ENCODE measurements at places on chromosomes 5 and 9. TPM values are rescaled to one million over a fixed set of nuclear protein-coding genes. Genes with fewer than 3 reads are reported as not detected.
A peak's percentile ranks its signal among the peaks of the same experiment; 100 is the strongest.

DNA sequence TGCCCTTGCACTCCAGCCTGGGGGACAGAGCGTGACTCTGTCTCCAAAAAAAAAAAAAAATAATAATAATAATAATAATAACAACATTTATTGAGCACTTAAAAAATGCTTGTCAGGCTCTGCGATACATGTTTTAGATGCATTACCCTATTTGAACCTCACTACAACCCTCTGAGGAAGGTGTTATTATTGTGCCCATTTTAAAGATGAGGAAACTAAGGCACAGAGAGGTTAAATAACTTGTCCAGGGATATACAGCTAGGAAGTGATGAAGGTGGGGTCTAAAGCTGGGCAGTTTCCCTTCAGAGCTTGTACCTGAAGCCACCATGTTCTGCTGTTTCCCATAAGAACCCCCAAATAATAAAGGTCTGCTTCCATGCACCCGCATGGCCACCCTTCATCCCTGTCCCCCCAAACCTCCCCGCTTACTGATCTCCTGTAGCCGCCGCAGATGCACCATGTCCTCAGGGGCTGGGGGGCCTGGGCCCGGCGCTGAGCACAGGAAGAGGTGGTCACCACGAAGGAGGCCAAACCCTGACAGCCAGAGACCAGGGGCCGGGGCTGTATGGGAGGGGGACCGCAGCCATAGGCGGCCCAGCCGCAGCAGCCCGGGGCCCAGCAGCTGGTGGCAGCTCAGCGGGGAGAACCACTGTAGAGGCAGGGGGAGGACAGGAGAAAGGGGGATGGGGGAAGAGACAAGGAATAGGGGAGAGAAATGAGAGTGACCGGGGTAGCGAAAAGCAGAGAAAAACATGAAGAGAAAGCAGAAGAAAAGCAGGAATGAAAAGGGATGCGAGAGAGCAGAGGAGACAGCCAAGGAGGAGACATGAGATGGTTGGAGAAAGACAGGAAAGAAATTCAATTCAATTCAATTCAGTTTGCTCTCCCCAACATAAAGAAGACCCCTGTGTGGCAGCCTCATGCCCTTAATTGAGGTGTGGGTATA is 15.1 kb upstream of the FCHSD1 start:
- DNase-seq: no peak

DNA sequence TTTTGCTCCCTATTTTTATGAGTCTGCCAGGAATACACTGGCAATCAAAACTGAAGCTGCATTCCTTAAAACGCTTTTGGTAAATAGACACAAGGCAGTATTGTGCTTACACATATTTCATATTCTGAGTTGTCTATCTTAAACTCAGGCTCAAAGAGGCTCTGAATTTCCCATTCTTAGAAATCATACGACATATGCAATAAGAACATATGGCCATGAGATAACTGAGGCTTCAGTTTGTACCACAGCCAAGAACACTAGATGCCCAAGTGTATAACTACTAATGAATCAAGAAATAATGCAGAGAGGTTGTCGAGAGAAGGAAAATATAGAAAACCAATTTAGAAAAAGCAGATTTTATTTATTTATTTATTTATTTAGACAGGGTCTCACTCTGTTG is 357.4 kb downstream of the NDUFS4 start:
- DNase-seq: no peak

DNA sequence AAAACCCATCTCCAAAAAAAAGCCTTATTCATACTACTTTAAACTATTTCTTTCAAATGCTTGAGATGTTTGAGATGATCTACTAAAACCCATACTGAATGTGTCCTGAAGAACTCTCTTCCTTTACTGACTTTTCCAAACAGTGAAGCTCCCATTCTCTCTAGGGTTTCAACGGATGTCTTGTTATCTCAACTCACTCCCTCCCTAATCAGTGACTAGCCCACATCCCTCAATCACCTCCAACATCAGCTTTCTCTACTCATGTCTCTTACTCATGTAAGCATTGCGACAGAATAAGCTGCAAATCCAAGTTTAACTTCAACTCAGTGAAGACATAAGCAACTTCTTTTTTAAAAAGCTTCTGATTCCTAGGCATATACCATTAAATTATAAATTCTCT is 42.1 kb downstream of the WDR41 start:
- no peak for DNase-seq

GRCh38 chr9:87259543-87260518 is 237.8 kb upstream of the DAPK1 start:
- no peak for DNase-seq

DMRTA1 gene
- total RNA-seq: 2.8 TPM

DNA sequence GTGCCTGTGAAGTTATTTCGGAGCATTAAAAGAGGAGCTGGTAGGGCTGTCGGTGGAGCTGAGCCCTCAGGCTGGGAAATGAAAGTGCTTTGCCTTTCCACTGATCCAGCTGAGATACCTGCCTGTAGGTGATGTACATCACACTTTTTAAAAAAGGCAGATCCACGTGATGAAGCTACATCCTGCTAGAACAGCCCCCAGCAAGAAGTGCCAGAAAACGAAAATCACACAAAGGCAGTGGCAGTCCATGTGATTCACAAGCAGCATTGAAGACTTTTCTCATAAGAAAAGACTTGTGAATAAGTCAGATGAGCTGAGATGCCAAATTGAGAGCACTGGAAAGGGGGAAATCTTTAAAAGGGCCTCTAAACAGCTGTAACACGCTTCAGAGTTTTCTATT is 765.1 kb downstream of the PTPRD start:
- DNase-seq: no peak

GRCh38 chr5:72478276-72478675 is 28.9 kb downstream of the ZNF366 start:
- DNase-seq: no peak

FBLL1 gene
- 4.8 TPM for total RNA-seq

SLC36A2 gene
- total RNA-seq: 0.07 TPM

- DNase-seq: no peak
Measured at GRCh38 chr5:134079748-134080581, 34.5 kb upstream of the TCF7 start.

DNA sequence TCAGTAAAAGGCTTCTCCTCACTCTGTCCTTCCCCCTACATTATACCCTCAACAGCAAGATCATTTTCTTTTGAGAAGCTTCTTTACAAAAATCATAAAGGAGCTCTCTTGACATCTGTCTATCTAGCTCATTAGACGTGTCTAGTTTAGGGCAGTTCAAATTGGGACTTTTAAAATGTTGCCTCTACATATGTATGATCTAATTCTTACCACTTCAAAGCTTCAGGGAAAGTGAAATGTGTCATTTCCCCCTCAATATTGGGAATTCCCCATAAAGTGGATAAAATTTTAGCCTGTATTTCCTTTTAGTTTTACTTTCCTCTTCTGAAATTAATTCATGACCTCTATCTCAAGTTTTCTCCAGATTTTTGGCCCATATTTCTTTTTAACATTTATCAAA is 323.7 kb downstream of the ARRDC3 start:
- no peak for DNase-seq

FST gene
- total RNA-seq: 111 TPM

DNA sequence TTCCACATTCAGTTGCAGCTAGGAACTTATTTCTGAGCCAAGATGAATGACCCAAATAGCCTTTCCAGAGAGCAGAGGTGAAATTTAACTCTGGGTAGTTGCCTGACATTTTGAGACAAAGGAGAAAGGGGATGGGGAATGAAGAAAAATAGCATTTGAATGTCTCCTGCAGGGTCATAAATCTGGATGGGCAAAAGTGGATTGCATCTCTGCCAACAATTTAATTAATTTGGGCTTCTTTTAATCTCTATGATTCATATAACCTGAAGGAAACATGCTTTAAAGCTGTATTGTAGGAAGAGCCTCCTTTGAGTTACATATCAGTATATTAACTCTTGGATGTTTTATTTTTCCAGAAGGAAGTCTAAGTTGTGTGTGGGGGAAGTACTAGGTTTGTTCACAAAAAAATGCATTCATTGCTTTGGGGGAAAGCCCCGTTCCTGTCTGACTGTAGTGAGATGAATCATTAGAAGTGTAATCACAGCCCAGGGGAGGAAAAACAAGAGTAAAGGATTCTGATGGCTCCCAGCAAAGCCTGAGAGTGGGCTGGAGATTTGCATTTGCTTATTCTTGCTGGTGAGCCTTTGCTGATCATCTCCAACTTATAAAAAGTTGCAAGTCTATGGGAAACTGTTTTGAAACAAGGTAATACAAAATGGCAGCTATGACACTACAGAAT is 133.0 kb upstream of the IQGAP2 start:
- DNase-seq: no peak

DNA sequence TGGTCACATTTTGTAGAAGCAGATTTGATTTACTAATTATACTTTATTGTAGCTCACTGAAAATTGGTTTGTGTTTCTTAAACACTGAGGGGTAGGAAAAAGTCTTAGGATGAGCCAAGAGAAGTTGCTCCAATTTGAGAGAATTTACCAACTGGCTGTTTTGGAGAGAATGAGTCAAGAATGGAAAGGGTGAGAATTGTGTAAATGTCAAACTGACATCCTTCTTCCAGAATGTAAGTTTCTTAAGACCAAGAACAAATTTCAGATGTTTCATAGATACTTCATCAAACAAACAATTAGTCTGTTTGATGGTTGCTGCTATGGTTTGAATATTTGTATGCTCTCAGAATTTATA is 106.2 kb upstream of the TXNDC8 start:
- DNase-seq: no peak

DNA sequence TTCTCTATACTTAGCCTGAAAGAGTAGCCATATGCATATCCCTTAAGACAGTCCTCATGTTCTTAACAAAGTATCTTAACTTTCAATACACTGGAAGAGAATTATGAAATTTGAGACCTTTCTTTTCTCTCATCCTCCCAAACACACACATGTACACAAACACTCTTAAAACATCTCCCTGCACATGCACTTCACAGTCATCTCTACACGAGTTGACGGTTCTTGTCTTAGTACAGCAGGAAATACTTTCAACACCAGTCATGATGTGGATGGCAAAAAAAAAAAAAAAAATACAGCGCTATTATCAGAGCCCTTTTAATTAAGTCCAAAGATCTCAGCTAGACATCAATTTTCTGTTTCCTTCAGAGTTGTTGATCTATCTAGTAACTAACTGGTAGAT is 43.6 kb upstream of the PCSK1 start:
- DNase-seq: no peak

- DNase-seq: no peak
Measured at GRCh38 chr5:154653764-154654485, 101.3 kb upstream of the LARP1 start.

GRCh38 chr9:98781588-98782383 is 14.6 kb downstream of the ANKS6 start:
- no peak for DNase-seq

DNA sequence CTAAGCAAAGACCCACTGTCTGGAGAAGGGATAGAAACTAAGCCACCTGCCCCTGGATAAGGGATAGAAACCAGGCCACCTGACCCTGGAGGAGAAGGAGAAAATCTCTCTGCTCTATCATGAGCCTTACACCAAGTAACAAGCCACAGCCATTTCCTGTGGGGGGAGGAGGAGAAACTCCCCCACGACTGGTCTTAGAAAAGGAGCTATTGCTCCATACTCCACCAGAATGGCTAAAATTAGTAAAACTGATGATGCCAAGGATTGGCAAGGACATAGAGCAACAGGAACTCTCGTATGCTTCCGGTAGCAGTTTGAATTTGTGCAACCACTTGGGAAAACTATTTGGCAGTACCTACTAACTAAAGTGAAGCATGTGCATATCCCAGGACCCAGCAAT is 70.8 kb downstream of the ACTL7B start:
- DNase-seq: no peak

DNA sequence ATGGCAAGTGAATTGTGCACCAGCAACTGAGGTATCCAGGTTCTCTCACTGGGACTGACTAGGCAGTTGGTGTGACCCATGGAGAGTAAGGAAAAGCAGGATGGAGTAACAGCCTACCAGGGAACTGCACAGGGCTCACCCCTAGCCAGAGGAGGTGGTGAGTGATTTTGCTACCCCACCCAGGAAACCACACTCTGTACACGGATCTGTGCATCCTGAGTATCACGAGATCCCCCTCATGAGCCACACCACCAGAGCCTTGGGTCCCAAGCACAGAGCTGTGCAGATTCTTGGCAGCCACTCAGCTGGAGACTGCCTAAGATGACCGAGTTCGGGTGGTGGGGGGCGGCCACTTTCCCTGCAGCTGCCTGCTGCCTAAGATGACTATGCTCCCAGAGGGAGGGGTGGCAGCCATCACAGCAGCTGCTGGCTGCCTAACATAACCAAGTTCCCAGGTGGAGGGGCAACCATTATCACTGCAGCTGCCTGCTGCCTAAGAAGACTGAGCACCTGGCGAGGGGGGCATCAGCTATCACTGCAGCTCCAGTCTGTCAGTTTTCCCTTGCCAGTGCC is 48.4 kb upstream of the EFNA5 start:
- DNase-seq: no peak

DNA sequence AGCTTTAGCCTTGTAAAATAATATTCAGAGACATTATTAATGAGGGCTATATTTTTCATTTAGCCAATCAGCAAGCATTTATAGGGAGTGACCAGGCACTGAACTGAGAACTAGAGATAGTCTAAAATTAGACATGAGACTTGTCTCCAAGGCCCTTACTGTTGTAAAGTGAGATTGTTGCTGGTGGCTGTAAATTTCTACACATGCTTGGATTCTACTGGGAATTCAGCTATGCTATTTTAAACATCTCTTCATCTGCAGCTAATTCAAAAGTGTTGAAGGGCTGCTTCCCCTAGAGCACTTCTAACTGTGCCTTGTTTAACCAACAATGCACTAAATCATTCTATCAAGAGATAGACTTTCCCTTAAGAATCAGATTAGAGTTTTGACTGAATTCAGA is 67.4 kb downstream of the CHSY3 start:
- no peak for DNase-seq

PLPP7 gene
- 2.4 TPM for total RNA-seq

- DNase-seq: no peak
Measured at GRCh38 chr9:116674210-116674980, 12.7 kb upstream of the TRIM32 start.

BAAT gene
- 0.15 TPM for total RNA-seq

DNA sequence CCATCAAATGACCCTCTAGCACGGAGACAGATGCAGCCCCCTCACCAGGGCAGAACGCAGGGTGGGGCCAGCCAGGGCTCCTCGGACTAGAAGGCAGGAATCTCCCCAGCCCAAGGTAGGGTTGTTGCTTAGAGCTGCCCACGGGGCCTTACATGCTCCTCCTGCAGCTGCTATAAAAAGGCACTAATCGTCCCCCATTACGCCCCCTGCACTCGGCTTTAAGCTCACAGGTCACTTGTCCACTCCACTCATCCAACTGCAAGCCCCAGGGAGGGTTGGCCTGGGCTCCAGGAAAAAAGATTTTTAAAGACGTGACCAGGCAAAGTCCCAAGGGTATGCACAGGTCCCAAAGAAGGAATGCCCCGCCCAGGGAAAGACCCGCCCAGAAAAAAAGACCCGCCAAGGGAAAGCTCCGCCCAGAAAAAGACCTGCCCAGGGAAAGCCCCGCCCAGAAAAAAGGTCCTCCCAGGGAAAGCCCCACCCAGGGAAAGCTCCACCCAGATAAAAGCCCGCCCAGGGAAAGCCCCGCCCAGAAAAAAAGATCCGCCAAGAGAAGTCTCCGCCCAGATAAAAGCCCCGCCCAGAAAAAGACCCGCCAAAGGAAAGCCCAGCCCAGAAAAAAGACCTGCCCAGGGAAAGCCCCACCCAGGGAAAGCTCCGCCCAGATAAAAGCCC is 11.1 kb downstream of the GRIN1 start:
- DNase-seq: peak; percentile 83

NEURL1B gene
- 3.6 TPM for total RNA-seq

AFF4 gene
- total RNA-seq: 68.1 TPM

GRCh38 chr5:2442496-2443354 is 308.8 kb downstream of the IRX2 start:
- no peak for DNase-seq
